ENCODE measurements at places on chromosomes 4 and X.

GRCh38 chrX:68112321-68112720 is 321.0 kb downstream of the OPHN1 start:
- no peak for DNase-seq

GRCh38 chr4:111812114-111812513 is 333.1 kb upstream of the FAM241A start:
- DNase-seq: no peak

- no peak for DNase-seq
These were observed 14.1 kb downstream of the NOP14 start for GRCh38 chr4:2948895-2949781.

GRCh38 chr4:164894702-164895101 is 17.7 kb downstream of the APELA start:
- no peak for DNase-seq

GRCh38 chr4:107467461-107467860 is 252.6 kb downstream of the PAPSS1 start:
- no peak for DNase-seq

DNA sequence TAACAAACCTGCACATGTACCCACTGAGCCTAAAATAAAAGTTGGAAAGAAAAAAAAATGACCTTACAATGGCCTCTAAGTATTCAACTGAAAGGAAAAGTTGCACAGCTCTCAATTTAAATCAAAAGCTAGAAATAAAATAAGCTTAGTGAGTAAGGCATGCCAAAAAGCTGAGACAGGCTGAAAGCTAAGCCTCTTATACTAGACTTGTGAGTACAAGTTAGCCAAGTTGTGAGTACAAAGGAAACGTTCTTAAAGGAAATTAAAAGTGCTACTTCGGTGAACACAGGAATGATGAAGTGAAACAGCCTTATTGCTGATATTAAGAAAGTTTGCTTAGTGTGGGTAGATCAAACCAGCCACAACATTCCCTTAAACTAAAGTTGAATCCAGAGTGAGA is 707.9 kb upstream of the PITX2 start:
- no peak for DNase-seq

GRCh38 chr4:26319949-26320537 is 771 bp upstream of the RBPJ start:
- no peak for DNase-seq

DNA sequence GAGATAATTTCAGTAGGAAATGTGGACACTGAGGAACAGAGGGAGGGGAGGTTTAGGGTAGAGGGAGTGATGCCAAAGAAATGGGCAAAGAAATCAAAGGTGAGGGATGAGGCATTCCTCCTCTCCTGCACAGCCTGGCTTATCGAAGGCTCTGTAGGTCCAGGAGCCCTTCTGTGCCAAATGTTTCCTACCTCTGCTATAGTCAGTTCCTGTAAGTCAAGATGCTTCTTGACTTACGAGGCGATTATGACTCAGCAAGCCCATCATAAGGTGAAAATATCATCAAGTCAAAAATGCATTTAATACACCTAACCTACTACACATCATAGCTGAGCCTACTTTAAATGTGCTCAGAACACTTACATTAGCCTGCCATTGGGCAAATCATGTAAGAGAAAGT is 60.0 kb upstream of the ARHGAP24 start:
- DNase-seq: no peak

GRCh38 chr4:172830295-172830764 is 338.3 kb upstream of the GALNT7 start:
- DNase-seq: no peak

DNA sequence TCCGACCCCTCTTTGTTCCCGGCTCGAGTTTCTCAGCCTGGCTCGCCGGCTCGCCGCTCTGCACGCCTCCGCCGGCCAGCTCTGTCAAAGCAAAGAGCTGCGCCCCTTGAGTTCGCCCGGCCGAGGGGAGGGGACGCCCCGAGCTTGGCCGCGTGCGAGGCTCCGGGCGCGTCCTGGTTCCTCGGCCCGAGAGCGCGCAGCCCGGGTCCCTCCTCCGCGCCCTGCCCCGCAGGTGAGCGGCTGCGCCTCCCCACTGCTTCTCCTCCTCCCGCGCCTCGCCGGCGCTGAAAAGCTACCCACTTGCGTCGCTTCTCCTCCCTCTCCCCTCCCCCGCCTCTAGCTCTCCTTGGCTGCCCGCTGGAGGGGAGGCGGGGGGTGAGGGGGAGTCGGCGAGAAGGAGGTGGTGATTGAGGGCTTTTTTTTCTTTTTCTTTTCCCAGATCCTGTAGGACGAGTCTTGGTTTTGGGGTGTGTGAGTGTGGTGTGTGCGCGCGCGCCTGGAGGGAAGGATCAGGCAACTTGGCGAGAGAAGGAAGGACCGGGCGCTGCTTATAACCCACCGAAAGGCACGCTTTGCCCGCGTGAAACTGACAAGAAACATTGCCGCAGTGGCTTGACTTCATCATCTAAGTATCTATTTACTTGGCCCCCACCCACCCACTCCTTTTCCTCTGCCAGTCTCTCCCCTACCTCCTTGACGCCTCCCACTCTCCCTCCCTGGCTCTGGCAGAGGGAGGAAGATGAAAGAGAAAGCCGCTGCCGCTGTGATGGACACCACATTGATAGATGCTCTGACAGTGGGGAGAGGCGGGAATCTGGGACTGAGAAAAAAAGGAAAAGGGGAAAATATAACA is at the start of gene LEF1:
Gene LEF1, minus strand, starts transcription at position 262 of the 853 bp plus-strand sequence. CDS start 1,165 bp downstream, outside the sequence.
- no peak for DNase-seq

Measured in HL-60 (cell line).